ENCODE measurements at places on chromosomes 3 and 15. TPM values are rescaled to one million over a fixed set of nuclear protein-coding genes. Genes with fewer than 3 reads are reported as not detected.

Gene POC1A
- 11.0 TPM for total RNA-seq

Gene CFAP44
- total RNA-seq, result 2.6 TPM

Gene C3orf20
- not detected for total RNA-seq

Gene CHRD
- total RNA-seq, result 0.07 TPM

Gene NR2C2
- total RNA-seq, result 22.6 TPM

Gene C15orf62
- 0.25 TPM for total RNA-seq

Gene MCTP2
- 0.61 TPM for total RNA-seq

Gene MORC1
- total RNA-seq, result not detected

Gene HGD
- 1.3 TPM for total RNA-seq

Gene TMEM40
- total RNA-seq, result 0.72 TPM

Gene IGSF10
- 0.15 TPM for total RNA-seq

Gene IL5RA
- total RNA-seq, result not detected

Gene AGBL1
- total RNA-seq, result 0.02 TPM

Gene INTS14
- total RNA-seq, result 60.3 TPM

Gene LRRC3B
- not detected for total RNA-seq

Gene LMAN1L
- total RNA-seq, result not detected

Gene FSIP1
- total RNA-seq, result 0.52 TPM

Gene PATL2
- total RNA-seq, result not detected

Gene C3orf85
- total RNA-seq, result not detected

Gene SKOR1
- 0.05 TPM for total RNA-seq

Gene LINGO1
- total RNA-seq, result 0.14 TPM

Gene RNU6-1
- not detected for total RNA-seq

Gene LMOD3
- 1.1 TPM for total RNA-seq

Gene PTPRG
- 25.5 TPM for total RNA-seq

Gene CSPG5
- total RNA-seq, result 0.17 TPM

Gene BTLA
- total RNA-seq, result not detected

Gene GPR160
- 2.1 TPM for total RNA-seq

Gene TPRG1
- 2.7 TPM for total RNA-seq

Gene DLL4
- total RNA-seq, result 0.05 TPM

Gene MNS1
- total RNA-seq, result 1.7 TPM

Gene CFAP100
- not detected for total RNA-seq

Gene GOLGA8N
- 4.0 TPM for total RNA-seq

Gene SLC24A5
- not detected for total RNA-seq

Gene GOLGA6D
- total RNA-seq, result not detected

Gene MTFMT
- total RNA-seq, result 24.4 TPM

Gene MKRN3
- total RNA-seq, result not detected

Gene ACY1
- 50.5 TPM for total RNA-seq

Gene PTH1R
- 0.30 TPM for total RNA-seq

Gene PLA2G4E
- not detected for total RNA-seq

Gene ZNF385D
- total RNA-seq, result not detected

Gene CLRN1
- not detected for total RNA-seq

Gene TMEM41A
- total RNA-seq, result 13.3 TPM

Gene SEC61A1
- total RNA-seq, result 136 TPM
